ENCODE measurements at places on chromosomes 1 and 21.

DNA sequence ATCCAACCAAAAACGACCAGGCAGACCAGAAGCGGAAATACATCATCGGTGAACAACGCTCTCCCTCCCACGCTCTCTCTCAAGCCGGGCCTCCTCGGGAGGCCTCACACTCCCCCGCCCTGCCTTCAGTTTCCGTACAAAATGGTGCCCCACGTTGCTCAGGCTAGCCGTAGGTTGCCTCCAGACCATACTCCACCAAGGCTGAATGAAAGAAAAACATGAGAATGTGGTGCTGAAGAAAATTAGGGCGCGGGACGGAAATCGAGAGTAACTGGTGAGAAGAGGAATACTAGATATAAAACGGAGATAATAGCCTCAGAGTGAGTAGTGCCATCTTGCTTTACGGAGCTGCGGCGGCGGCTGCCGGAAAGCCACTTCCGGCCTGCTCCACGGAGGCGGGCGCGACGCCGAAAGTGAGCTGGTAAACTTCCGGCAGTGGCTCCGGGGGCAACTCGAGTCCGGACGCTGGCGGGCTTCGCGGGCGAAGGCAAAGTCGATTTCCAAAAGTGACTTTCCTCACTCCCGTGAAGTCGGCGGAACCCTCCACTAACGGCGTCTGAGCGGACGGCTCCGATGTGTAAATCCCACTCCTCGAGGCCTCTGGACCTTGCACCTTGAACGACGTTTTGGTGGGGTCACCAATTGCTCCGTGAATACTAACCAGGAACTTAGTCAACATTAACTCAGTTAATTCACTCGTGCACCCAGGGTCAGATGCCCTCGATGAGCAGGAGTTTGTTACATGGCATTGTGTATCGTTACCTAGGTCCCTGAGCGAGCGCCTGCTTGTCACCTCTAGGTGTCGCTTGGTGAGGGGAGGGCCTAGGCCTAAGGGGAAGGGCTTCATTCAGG, at the start of gene SH3BP5L:
TSS of gene SH3BP5L (minus strand) at position 7 of the 852 bp plus-strand sequence. CDS start 980 bp downstream, outside the sequence.
- DNase-seq = peak; percentile 88

DNA sequence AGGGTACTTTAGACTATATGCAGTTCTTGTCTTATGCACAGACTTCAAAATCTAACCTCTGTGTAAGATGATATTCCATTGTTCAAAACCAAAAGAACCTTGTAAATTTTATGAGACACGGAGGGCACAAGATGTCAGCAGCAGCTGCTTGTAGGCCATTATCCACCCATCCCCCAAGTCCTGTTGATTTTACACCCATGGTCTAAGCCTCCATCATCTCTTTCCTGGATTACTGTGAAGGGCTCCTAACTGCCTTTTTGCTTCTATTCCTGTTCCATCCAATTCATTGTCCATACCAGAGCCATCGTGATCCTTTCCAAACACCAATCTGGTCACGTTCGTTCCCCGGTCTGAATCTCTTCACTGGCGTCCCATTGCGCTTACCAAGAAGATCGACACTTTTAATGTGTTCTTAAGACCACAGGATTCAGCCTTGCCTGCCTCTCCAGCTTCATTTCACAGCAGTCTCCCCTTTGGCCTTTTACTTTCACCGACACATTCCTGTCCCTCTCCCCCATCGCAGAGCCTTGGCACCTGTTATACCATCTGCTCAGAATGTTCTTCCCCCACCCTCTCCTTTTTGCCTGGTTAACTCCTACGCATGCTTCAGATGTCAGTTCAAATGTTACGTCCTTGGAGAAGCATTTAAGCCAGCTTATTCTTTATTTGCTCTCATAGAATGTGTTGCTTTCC, 107.3 kb upstream of the POU3F1 start:
- no peak for DNase-seq

DNA sequence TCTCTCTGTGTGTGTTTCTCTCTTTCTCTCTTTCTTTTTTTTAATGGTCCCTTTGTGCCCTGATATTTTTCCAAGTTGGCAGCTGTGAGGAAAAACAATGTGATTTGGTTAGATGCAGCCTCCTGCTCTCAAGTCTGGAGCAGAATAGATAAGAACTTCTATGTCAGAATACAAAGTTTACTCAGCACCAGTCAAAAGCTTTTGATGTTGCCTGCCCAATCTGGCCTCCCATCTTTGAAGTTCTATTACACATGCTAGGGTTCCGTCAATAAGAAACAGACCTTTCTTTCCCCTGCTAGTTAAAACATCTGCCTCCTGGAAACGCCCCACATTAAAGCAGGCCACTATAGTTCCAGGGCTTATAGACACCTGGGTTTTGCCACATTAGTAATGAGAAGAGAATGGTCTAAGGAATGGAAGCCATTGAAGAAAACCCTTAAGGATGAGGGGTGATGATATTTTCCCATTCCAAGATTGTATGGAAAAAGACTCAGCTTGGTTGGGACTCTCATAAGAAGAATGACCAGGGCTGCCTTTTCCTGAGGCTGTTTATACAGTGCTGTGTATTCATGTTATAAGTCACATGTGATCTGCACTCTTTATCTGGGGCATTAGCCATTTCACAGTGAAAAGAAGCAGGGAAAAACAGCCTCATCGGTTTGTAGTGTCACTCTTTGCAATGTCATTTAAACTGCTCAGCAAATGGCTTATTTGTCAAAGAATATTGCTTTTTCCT, 414.7 kb upstream of the PROX1 start:
- DNase-seq = no peak

GRCh38 chr1:116112388-116113140, 1.4 kb downstream of the MAB21L3 start:
- DNase-seq = no peak

DNA sequence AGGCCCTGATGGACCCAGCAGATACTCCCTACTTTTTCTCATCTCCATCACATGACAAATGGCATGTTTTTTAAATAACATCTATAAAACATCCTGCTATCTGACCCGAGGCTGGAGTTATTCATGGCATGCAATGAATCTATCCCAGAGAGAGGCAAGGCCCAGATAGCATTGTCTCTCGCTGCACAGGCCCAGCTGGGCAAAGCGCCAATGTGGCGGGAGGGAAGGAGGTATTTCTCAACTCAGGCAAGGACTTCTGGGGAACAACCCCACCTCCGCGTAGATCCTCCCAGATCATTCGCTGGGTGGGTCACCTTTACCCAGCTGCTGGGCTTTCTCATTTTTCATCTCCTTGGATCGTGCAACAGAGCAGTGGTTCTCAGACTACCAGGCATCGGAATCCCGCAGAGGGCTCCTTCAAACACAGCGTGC, 59.8 kb downstream of the ERG start:
- DNase-seq = no peak

DNA sequence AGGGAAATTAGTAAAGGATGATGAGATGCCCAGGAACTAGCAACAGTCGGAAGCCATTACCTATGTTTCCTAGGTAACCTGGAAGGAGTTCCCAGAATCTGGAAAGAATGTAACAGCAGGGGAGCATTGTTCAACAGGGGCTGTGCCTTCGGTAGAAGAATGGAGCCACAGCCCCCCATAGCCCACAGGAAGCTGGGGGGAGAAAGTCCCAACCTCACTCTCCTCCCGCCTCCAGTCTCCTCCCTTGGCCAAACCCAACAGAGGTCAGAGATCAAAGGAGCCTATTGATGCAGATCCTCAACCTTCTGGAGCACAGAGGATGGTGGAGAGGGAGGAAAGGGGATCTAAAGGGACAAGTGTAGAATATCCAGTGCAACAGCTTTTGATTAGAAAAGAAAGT, 131.5 kb upstream of the SLC44A3 start:
- DNase-seq = no peak

DNA sequence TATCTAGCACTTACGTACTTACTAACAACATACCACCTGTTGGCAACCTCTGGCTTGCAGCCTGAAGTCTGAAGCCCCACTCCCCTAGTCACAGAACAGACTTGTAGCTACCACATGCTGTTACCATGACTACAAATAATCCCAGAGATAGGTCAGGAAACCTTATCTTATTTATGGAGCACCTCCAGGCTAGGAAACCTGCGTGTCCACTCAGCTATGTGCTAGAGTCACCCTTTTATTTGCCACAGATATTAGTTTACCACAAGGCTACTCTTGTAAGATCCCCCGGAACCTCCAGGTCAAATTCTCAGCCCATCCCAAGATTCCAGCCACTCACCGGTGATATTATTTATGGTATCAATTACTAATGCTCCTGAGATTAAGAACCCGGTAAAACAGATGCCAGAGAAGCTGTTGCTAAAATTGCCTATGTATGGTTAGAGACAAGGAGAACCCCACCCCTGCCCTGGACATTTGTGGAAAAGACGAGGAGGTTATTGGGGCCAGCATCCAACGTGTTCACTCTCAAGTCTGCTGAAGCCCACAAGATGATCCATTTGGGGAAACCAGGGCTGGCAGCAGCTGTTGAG, 116.5 kb downstream of the TBX15 start:
- no peak for DNase-seq

GRCh38 chr1:46522969-46523320, 28.5 kb downstream of the KNCN start:
- no peak for DNase-seq

DNA sequence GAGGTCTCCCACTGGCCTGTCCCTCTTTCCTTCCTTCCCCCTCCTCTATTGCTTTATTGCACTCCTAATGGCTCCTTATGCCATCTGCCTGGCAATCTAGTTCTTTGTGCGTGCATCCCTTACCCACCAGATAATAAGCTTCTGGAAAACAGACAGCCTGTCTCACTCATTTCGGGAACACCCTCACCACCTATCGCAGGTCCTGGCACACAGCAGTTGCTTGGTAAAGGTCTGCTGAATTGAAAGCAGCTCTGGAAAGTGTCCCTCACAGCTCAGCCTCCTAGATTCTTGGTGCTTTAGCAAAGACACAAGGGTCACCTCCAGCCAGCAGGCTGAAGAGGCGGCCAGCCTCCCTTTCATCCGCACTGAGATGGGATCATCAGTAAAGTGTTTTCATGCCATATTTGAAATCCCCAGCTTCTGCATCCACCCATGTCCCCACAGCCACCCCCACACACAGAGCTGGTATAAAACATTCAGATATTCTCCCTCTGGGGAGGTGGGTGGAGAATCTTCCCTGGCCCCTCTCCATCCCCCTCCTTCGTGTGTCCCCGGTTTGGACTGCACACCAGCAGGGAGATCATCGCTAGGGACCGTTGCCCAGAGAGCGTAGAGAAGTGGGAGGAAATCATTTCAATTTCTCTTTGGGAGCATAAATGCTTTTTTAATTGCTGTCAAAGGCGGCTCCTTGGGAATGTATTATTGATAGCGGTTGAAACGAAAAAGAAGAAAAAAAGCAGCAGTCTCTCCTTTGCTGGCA, 29.1 kb upstream of the ATP2B4 start:
- DNase-seq = no peak

- no peak for DNase-seq
Measured at GRCh38 chr1:42966688-42967612, 8.3 kb upstream of the SLC2A1 start.

DNA sequence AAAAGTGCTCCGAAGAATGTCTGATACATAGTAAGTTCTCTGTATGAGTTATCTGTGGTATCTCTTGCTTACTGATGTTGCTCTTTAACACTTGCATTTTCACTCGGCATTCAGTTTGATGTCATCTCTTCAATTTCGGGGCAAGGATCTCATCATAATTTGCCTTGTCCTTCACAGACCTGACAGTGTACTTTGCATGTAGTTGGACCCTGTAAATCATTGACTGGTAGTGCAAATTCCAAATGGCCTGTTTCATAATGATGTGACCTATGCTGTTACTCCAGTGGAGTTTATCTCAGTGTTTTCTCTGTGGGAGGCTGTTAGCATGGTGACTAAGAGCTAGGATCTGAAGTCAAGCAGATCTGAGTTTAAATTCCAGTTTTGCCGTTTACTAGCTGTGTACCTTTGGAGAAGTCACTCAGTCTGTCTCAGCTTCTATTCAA, 34.2 kb upstream of the ABCD3 start:
- no peak for DNase-seq

DNA sequence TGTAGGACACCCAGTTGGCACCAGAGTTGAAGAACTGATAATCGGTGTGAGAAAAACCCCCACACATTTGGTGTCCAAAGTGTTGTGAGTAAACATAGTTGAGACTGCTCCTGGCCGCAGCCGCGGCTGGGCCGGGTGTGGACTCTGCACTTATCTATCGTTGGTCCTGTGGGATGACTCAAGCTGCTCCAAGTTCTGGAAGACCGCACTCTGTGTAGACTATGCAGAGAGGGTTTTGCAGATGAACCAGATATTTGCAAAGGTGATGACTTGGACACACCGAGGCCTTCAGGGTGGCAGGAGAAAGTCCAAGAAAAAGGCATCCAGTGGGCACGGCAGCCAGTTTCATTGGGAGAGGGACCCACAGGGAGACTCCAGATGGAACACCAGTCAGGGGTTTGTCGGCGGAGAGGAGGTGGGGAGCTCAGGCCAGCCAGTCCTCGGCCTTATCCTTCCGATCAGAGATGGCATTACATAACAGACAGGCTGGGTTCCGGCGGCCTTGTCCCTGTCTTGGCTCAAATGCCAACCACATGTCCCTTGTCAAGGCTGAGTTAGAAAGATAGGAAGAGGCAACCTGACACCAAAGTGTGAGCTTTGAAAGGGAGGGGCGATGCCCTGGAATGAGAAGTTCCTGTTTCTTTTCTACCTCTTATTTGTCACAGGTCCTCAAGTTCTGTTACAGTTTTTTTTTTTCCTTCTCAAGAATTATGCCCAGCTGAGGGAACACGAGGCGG, 21.1 kb downstream of the C2CD2 start:
- DNase-seq = no peak

DNA sequence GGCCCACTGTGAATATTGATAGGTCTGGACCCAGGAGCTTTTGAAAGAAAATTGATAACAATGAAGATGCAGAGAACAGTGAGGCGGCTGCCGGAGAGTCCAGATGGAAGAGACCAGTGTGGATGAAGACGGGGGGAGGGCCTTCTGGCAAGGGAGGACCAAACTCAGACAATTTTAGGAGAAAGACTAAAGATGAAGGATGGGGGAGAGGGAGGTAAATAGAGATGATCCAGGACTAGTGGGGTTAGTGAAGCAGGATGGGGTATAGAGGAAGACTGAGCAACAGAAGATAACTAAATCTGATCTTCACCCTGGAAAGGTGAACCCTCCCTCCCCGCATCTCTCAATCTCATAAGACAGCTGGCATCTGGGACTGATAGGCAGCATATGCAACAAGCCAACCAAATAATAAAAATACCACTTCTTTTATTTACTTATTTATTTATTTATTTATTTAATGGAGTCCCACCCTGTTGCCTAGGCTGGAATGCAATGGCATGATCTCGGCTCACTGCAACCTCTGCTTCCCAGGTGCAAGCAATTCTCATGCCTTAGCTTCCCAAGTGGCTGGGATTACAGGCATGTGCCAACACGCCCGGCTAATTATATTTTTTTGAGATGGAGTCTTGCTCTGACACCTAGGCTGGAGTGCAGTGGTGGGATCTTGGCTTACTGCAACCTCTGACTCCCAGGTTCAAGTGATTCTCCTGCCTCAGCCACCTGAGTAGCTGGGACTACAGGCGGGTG, 10.5 kb downstream of the EIF3I start:
- no peak for DNase-seq
